ENCODE measurements at places on chromosomes 3 and 15.

GRCh38 chr3:45538641-45538986, 55.9 kb upstream of the LIMD1 start:
- DNase-seq: no peak

GRCh38 chr3:99843590-99844258, 26.1 kb downstream of the CMSS1 start:
- no peak for DNase-seq

GRCh38 chr3:150096700-150097587, 126.2 kb upstream of the PFN2 start:
- no peak for DNase-seq

DNA sequence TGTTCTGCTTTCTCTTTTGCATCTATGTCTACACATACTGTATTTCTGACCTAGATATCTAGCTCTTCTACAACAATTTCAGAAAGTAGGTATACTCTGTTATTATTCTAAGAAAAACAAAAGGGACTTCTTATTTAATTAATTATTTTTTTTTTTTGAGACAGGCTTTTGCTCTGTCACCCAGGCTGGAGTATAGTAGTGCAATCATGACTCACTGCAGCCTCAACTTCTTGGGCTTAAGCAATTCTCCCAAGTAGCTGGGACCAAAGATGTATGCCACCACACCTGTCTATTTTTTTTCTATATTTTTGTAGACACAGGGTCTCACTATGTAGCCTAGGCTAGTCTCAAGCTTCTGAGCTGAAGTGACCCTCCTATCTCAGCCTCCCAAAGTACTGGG, 130.6 kb downstream of the MBNL1 start:
- DNase-seq: no peak

DNA sequence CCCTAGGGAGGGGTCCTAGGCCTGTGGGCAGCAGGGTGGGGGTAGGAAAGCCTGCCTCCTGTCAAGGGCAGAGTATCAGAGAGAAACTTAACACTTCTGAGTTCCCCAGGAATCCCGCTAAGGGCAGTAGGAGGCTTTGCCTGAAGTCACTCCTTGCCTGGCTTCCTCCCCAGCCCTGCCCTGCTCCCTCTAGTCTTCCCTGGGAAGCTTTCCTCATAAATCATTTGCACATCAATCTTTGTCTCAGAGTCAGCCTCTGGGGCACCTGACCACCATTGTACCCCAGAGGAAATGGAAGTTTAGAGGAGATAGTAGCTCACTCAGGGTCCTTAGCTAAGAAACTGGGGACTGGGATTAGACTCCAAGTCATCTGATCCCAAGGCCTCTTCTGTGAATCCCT, 129.4 kb upstream of the TLE3 start:
- no peak for DNase-seq

DNA sequence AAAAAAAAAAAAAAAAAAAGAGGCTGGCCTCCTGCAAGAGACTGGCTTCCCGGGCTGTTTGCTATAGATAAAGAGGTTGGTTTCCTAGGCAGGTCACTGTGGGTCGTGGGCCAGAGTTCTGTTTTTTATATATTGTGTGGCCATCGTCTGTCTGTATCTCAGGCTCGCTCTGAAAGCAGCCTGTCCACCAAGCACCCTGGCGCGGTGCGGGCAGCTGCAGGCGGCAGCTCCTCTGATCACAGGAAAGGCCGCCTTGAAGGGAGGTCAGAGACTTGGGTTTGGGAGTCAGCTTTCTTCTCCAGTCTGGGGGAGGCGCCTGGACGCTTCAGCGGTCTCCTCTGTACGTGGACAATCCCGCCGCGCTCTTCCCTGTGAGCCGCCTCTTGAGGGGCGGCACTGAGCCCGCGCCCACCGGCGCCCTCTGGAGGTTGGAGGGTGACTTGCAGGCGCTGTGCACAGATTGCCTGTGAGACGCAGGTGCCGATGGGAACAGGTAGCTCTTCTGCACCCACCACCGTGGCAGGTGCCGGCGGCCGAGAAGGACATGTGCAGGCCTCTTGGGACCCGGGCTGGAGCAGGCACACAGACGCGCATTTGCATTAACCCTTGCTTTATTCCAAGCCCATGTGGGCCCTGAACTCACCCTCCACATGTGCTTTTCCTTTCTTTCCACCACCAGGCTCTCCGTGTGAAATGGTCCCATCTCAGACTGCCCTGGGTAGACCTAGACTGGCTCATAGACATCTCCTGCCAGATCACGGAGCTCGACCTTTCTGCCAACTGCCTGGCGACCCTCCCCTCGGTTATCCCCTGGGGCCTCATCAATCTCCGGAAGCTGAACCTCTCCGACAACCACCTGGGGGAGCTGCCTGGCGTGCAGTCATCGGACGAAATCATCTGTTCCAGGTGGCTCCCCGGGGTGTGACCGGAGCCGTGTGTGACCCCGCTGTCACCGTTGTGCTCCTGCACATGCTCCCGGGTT, 89.3 kb downstream of the LRRK1 start:
- no peak for DNase-seq

- DNase-seq: no peak
Observed at GRCh38 chr15:51104512-51104911, 9.8 kb upstream of the TNFAIP8L3 start.

GRCh38 chr3:79767194-79767904, 449 bp downstream of the ROBO1 start:
- no peak for DNase-seq

GRCh38 chr3:189455641-189456417, 175.4 kb upstream of the TP63 start:
- DNase-seq: no peak

GRCh38 chr3:124559846-124560574, 170.2 kb upstream of the UMPS start:
- no peak for DNase-seq

- no peak for DNase-seq
Observed at GRCh38 chr3:126151562-126152302, 28.7 kb downstream of the ALDH1L1 start.

DNA sequence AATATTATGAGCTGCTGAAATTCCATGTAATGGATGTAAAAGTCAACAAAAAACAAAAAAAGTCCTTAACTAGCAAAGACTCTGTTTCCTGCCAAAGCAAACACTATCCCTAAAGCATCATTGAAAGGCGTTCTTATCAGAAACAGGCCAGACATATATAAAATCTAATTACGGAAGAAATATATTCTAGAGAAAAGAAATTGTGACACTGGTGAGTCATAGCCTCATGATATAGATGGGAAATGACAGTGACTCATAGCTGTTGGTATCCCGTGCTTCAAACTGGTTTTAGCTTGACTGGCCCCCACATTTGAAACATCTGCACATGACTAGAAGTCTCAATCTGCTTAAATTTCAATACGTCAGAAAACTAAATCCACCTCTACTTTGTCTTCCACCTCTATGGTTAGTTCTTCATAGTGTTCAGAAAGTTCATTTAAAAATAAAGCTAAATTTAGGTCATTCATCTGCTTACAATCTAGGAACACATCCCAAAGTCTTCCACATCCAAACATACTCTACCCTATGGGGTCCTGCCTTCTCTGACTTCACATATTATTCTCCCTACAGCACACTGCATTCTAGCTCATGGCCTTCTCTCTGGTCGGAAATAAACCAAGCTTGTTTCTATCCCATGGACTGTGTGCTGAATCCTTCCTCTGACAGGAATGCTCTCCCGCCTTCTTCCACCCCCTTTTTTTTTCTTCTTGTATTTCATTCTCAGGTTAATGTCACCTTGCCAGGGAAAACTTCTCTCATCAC, 456.3 kb upstream of the ARRDC4 start:
- DNase-seq: peak; percentile 85

GRCh38 chr3:95971573-95971972, 842.8 kb upstream of the EPHA6 start:
- DNase-seq: no peak

DNA sequence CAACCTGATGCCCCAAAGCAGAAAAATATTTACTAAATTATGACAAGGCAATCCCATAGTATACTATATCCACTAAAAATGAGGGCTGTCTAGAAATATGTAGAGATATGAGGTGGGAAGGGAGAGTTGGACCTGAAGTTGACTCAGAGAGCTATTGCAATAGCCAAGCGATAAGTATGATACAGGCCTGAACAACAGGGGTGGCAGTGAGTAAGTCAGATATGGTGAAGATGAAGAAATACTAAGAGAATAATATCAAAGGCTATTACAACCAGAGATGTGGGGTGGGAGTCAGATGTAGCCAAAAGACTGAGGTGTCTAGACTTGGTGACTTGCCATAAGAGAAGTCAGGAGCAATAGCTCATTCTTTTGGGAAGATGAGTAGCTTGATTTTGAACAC, 9.2 kb downstream of the HSPBAP1 start:
- DNase-seq: no peak

DNA sequence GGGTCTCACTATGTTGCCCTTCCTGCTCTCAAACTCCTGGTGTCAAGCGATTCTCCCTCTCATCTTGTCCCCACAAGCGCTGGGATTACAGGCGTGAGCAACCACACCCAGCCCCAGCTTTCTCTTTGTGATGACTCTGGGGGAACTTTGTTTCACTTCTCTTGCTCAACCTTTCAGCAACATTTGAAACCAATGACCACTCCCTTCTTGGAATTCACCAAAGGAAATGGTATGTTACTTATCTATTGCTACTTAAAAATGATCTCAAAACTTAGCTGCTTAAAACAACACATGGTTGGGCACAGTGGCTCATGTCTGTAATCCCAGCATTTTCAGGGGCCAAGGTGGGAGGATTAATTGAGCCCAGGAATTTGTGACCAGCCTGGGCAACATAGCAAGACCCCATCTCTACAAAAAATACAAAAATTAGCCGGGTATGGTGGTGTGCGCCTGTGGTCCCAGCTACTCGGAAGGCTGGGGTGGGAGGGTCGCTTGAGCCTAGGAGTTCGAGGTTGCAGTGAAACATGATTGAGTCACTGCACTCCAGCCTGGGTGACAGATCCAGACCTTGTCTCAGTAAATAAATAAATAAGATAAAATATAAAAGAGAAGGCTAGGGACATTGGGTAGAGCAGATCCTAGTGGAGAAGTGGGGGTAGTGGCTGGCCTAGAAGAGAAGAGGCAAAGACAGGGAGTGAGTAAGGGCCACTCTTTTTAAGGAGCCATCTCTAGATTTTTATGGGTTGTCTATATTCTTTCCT, 10.3 kb upstream of the COPG1 start:
- DNase-seq: no peak

DNA sequence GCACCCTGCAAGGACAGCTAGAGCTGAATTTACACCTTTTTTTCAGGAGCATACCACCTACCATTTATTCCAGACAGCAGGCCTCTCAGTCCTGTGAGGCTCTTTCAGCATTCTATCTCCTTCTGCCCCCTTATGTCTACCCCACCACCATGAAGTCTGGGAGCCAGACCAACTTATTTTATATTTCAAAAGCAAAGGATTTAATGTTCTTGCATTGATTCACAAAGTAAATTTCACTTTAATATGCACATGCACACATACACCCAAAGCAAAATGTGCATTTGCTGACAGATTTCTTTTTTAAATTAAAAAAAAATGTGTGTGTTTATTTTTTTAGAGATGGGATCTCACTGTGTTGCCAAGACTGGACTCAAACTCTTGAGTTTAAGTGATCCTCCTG, 264.2 kb upstream of the LRRC3B start:
- DNase-seq: no peak

GRCh38 chr3:62723166-62723913, 151.9 kb downstream of the CADPS start:
- DNase-seq: no peak

DNA sequence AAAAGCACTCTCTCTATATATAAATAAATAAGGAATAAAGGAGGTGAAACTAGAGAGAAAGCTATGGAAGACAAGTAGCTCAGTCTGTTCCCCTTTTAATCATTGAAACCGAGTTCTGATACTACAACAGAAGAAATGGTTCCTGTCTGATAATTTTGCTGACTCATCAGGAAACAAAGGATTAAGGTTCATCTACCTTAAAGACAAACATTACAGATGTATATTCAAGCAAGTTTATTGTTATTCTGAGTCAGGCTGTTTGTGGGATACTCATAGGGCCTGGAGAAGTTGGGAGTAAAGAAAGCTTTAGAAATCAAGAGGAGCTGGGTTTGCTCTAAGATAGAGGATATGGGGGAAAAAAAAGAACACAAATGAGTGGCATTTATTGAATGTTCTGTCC, 566.0 kb downstream of the ROBO2 start:
- no peak for DNase-seq

- no peak for DNase-seq
Observed at GRCh38 chr15:38868326-38869114, 303.9 kb upstream of the RASGRP1 start.

DNA sequence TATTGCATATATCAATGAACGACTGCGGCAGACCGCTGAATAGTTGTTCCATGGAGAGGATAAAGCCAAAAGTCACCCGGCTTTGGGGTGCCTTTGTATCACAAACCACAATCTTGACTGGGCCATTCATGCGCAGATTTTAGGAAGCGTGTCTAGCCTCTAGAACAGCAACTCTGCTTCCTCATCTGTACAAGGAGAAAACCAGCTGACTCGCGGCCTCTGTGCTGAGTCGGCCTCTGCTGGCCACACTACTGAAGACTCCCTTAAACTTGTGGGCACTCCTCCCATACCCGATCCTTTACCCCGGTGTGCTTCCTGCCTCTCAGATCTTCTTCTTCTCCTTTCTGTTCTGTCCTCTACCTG, 872 bp downstream of the DLEC1 start:
- DNase-seq: no peak

GRCh38 chr15:43527016-43527801, 9.8 kb downstream of the MAP1A start:
- DNase-seq: no peak

GRCh38 chr3:134876836-134877235, 81.8 kb downstream of the EPHB1 start:
- no peak for DNase-seq

GRCh38 chr15:100075229-100075628, 266.5 kb downstream of the ADAMTS17 start:
- no peak for DNase-seq

DNA sequence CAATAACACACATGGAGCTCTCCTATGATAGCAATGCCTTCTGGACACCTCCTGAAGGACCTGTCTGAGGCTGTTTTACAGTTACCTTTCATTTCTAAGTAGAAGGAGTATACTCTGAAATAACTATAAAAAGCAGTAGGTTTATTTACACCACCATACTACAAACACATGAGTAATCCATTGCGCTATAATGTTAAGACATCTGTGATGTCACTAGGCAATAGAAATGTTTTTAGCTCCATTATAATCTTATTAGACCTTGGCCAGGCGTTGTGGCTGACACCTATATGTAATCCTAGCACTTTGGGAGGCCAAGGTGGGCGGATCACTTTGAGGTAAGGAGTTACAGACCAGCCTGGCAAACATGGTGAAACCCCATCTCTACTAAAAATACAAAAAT, 24.7 kb downstream of the PXK start:
- DNase-seq: no peak

DNA sequence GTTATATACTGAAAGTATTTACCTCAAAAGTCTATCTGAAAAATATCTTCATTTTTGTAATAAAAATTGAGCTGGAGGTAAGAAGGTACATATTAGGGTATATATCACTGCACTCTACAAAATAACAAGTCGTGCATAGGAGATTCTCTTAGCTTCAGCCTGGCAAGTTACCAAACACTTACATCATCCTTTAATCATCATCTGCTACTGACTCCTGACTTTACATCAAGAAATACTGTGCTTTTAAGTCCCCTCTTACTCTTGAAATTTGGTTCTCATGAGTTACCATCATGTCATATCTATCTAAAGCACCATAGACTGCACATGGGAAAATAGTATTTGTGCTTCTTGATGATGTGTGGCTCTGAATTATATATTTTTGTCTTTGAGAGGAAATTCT, 50.8 kb downstream of the LYSMD4 start:
- peak; percentile 81 for DNase-seq
